ENCODE measurements at places on chromosomes 4 and X.

DNA sequence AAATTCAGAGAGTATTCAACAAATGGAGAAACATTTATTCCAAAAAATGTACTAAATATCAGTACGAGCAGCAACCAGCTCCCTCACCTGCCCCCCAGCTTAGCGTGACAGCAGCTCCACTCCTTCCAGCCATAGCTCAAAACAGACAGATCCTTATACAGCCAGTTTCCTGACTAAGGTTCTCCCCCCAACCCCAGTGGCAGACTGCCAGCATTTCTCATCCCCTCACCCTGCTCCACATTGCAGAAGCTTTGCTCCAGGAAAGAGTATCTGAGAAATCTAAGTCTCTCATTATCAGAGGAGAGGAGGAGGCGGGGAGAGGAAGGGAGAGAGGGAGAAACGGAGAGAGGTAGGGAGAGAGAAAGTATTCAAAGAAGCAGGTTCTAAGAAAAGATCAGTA is 53.3 kb upstream of the PASD1 start:
- DNase-seq, result no peak

DNA sequence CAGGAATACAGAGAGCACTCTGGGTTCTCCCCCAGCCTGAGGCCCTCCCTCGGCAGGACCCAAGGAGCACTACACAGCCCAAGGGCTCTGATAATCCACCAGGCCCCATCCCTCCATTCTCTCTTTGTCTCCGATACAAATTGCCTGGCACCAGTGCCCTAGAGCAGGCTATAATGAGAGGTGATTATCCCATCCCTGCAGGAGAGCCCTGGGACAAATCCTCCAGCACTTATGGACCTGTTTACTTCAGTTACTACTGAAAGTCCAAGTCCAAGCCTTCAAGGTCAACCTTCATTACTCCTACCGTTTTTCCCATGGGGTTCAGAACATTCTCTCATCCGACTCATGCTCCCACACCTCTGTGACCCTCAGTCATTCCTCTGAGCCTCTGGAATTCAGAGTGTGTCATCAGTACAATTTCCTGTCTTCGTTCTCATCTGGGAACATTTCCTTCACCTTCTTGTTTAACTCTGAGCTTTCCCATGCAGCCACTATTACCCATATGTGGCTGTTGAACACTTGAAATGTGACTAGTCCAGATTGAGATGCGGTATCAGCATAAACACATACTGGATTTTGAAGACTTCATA is 299.0 kb downstream of the RAPGEF2 start:
- no peak for DNase-seq

DNA sequence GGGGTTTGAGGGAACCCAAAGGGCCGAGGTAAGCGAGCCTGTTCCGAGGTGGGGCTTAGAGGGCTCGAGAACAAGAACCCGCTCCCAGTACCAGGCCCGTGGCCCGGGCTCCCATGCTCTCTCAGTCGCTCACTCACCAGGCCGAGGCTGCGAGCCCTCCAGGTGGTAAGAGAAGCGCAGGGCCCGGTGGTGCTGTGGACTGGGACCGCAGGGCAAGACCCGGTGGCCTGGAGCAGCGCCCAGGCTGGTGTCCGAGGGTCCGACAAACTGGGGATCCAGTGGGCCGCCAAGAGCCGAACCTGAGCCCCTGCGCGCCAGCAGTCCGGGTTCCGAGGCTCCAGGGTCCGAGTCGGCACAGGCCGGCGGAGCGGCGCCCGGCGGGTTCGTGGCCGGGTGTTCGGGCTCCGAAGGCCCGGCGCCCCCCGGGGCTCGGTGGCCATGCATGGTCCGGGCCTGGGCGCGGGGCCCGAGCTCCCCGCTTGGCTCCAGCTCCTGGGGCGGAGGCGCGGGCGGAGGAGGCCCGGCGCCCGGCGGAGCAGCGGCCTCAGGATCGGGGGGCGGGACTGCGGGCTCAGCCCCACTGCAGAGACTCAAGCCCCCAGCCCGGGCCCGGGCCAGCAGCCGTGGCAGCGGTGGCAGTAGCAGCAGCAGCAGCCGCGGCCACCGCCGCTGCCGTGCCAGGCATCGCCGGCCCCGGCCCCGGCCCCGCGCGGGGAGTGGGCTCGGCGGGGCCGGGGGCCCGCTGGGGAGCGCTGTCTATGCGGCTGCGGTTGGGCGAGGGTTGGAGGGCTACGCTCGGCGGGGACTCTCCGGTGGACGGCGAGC is 833 bp downstream of the FGD1 start:
- DNase-seq, result no peak

DNA sequence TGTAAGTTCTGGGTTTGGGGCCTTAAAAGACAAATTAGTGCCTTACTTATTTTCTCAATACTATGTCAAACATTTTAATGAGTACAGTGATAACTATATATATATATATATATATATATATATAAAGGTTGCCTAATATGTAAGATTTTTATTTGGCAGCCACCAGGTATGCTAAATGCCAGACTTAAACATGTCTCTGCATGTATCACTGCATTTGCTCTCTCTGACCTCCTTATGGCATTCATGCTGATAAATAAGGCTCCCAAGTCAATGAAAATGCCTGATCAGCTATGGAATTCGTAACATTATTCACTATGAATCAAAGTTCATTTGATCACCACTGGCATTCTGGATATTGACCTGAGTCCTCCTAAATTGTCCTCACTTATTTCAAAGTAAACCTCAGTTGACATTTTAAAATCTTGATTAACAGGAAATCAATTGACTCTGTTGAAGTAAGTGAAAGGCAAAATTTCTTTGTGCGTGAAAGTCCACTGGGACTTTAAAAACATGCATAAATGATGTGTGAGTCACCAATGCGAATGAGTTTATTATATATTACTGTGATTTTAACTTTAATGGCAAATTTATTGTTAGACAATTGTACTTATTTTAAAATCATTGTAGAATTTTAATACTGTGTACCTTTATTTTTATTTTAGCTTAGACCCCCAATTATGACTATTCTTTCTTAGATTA is 29.2 kb upstream of the AREG start:
- DNase-seq, result no peak

- no peak for DNase-seq
Observed at GRCh38 chrX:113818346-113818745, 765.5 kb upstream of the HTR2C start.

DNA sequence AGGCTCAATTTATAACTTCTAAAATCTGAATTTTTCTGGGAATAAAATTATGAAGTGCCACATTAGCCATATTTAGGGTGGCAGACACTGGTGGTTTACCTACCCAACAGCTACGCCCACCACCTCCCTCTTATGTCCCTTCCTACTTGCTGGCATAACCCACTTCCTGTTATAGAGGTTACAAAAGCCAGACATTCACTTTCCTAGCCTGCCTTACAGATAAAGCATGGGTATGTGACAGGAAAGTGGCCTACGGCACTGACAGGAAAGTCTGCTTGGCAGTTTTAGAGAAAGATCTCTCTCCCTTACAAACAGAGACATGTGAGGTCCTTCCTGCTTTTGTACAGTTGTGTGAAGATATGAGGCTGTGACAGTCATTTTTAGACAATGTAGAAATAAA is 12.4 kb downstream of the DDX53 start:
- DNase-seq, result no peak

DNA sequence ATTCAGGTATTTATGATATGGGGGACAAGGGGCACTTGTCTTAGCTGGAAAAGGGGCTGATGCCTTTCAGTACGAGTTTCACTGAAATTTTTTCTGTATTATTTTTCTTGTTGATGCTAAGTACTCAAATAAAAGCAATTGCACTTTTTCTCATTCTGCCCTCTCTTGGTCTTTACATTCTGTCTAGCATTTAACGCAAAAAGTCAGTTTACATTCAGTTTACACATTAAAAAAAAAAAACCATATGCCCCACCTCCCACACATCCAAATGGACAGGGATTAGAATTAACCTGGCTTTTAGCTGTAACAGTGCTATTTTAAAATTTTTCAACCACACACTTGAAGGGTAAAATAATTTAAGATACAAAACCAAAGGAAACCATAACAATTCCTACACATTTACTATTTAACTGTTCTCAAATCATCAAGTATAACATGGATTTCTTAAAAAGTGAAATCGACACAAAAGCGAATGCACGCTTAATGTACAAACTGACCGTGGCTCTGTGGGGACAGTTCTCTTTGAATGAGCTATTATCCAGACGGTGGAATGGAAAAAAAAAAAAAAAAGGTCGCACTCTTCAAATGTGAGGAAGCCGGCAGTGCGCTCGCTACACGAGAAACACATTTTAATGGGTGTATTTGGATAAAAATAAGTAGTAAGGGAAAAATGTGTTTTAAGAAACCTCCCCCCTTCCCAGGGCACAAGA is 1.4 kb downstream of the AMMECR1 start:
- DNase-seq, result no peak

GRCh38 chr4:64158648-64159326 is 250.5 kb downstream of the TECRL start:
- peak; percentile 54 for DNase-seq

GRCh38 chr4:5137226-5137625 is 85.9 kb downstream of the STK32B start:
- no peak for DNase-seq

GRCh38 chr4:147223576-147223975 is 257.3 kb upstream of the EDNRA start:
- DNase-seq, result no peak

DNA sequence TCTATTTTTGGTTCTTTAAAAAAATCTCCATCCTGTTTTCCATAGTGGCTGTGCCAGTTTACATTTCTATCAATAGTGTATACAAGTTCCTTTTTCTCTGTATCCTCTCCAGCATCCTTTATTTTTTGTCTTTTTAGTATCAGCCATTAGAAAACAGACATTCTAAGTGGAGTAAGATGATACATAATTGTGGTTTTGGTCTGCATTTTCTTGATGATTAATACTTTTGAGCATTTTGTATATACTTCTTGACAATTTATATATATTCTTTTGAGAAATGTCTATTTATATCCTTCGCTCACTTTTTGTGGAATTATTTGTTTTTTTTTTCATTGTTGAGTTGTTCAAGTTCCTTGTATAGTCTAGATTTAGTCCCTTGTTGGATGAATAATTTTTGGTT is 382.2 kb upstream of the SPOCK3 start:
- DNase-seq, result no peak

DNA sequence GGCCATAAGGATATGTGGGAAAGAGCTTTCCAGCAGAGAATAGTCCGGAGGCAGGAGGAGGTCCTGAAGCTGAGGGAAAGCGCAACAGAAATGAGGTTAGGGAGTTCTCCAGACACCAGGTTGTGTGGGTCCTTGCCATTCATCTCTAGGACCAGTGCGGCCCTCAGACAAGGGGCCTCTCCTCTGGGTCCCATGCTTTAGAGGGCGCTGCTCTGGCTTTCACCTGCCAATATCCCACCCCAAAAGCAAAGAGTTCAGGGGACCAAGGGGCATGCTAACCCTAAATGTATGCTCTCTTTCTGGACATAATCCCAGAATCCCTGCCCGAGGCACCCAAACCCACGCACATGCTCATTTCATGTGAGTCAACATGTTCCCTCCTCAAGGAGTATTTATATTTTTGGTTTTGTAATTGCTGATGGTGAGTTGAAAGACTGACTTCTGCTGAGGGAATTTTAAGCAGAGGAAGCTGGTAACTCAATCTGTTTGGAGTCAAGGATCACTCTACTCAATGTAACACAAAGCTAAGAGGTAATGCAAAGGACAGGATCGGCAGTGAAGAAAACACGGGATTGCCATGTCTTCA is 14.8 kb downstream of the RPL34 start:
- DNase-seq, result no peak

DNA sequence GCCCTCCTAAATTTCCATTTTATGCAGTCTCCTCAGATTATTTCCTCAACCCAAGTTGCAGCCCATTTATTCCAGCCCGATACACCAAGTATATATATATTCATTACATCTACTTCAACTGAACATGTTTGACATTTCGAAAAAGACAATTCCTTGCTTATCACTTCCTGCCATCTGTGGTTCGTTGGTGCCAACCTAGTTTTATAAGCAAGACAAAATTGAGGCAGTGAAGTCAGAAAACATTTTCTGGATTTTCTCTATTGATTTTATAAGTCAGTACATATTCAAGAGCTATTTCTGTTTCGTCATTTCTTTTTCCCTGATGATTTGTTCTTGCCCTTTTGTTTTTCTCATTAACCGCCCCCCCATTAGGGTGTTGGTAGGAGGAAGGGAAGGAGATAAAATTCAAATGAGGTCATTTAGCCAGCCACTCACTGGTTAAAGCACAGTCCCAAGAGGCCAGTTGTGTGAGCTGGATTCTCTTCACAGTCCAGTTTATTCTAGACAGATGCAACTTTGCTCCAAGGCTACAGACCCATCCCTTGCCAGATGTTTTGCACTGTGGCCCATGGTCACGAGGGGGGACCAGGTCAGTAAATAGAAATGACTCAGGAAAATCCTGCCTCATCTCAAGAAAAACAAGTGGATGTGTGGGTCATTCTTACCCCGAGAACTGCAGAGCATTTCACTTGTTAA is 20.3 kb upstream of the VEGFD start:
- DNase-seq, result no peak

GRCh38 chrX:31260351-31260750 is 188.5 kb upstream of the FTHL17 start:
- DNase-seq, result no peak

DNA sequence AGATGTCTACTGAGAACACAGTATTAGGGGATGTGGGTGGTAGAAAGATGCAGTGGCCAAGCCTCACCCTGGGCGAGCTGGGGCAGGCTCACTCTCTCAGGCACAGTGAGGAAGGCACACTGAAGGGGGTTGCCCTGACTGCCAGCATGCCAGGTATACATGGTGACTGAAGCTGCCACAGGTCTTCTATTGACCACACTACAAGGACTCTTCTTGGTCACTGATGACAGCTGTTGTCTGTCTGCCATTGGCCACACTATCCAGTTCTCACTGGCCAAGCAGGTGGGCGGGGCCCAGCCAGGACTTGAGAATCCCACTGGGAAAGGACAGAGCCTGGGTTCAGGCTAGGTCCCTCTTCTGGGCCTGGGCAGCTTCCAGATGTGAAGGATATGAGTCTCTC is 39.7 kb upstream of the TBC1D14 start:
- no peak for DNase-seq

GRCh38 chrX:42704454-42704853 is 73.5 kb downstream of the PPP1R2C start:
- DNase-seq, result no peak

DNA sequence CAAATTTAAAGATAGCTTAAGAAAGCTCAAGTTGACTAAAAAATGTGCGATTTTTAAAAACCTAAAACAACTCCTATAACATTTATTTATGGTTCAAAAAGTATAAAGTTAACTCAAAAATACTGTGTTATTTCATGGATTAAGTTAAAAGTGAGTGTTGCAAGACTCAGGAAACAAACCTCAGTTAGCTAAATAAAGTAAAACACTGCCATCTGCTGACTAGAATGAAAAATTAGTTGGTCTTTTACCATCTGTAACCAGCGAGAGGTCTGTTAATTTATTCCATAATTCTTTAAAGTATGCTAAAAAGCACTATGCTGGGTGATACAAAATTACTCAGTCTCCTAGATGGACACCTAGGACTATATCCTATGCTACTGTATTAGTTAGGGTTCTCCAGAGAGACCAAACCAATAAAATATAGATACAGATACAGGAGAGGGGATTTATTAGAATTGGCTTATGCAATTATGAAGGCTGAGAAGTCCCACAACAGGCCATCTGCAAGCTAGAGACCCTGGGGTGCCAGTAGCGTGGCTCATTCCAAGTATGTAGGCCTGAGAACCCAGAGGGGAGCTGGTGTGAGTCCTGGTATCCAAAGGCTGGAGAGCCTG is 4.9 kb upstream of the WDFY3 start:
- peak; percentile 45 for DNase-seq

GRCh38 chr4:11073621-11074051 is 355.1 kb downstream of the HS3ST1 start:
- no peak for DNase-seq

GRCh38 chr4:8477676-8478075 is 37.1 kb downstream of the TRMT44 start:
- DNase-seq, result no peak
